DMS79 treated with DMSO at 0.1 percent for 48 hours (cell line): ENCODE measurements at places on chromosomes 7 and 10.
A peak's percentile ranks its signal among the peaks of the same experiment; 100 is the strongest.

GRCh38 chr7:95874541-95875265, 102.3 kb downstream of the DYNC1I1 start:
- no peak for DNase-seq

- DNase-seq: no peak
Observed at GRCh38 chr10:113754768-113755167, 3.3 kb downstream of the PLEKHS1 start.

DNA sequence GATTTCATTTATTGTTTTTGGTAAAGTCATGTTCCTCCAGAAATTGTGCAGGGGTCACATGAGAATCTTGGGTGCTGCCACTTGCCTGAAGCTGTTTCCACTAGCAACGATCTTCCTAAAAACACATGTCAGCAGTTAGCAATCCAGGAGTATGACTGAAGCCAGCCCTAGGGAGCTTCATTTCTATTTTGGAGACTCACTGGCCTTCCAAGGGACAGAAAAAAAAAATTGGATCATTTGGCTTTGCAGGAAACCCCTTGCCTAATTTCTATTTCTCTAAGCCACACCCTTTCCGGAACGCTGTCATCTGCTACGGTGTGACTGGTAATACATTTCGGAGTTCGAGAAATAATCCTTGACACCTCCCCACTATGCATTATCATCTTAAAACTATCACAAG, 204.7 kb downstream of the TAX1BP1 start:
- DNase-seq: no peak

- DNase-seq: peak; percentile 8
Observed at GRCh38 chr7:14698239-14698638, 204.3 kb downstream of the DGKB start.

GRCh38 chr7:157011333-157012112, 1.1 kb upstream of the MNX1 start:
- DNase-seq: peak; percentile 62

DNA sequence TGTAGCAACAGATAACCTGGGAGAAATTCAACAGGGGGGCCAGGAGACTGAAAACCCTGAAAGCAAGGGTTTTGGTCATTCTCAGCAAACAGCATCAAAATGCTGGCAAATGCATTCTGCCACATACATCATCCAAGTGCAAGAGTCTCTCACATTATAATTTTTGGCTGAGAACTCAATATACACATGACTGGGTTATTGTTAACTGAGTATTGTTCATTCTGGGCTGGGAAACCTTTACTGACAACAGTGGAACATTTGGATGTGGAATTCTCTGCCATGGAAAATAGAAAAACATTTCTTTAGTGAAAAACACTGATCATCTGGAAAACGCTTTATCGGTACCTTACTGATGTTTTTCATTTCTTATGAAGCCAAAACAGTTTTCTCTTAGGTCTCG, 73.1 kb upstream of the MET start:
- DNase-seq: no peak
